ENCODE measurements at places on chromosomes 1 and 21.

- peak; percentile 91 for DNase-seq
These were observed 210.7 kb upstream of the EDN2 start for GRCh38 chr1:41695118-41695745.

DNA sequence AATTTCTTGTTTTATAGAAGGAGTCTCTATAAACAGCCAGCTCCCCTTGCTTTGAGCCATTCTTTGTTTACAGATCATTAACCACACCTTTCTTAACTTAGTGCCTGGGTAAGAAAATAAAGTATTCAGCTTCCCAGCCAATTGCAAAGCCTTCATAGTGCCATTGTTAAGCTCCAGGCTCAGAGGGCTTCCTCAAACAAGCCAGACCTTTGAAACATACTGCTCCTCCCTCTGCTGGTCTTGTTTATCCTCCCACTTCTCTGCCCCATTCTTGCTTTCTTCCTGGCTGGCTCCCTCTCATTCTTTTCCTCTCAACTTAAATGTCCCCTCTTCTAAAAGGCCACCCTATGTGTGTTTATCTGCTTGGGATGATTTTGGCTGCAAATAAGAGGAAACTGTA, 319.4 kb upstream of the ST6GALNAC5 start:
- no peak for DNase-seq

- no peak for DNase-seq
These were observed 11.6 kb downstream of the STYXL2 start for GRCh38 chr1:167105271-167106118.

- no peak for DNase-seq
These were observed 42.2 kb upstream of the LYST start for GRCh38 chr1:235908742-235909520.

GRCh38 chr21:42291751-42292562, 23.3 kb downstream of the TFF3 start:
- DNase-seq = no peak

GRCh38 chr1:191870490-191870889, 287.8 kb upstream of the RGS18 start:
- DNase-seq = no peak

DNA sequence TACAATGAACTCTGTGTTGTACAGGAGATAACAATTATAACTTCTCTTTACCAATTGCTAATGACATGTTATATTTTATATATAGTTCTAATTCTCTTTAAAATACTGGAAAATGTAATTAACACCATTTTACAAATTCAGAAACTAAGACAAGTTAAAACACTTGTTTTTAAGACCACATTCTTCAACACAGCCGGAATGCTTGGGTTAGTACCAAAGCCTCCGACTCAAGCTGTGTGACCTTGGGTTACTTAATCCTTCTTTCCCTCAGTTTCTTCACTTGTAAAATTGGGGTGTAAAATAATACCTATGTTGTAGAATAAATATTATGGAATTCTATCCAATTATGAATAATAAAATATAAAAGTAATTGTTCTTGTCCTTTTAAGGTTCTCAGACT, 378.7 kb downstream of the USH2A start:
- DNase-seq = no peak

Measured in RPMI8226 (cell line).